Activated effector memory CD4-positive, alpha-beta T cell treated with anti-CD3 and anti-CD28 coated beads, Interleukin-2, amount 50 U/mL, for 16 hours (primary cell): ENCODE measurements at places on chromosomes 13 and 19.
A peak's percentile ranks its signal among the peaks of the same experiment; 100 is the strongest.

- no peak for DNase-seq
Observed at GRCh38 chr19:54287456-54287855, 6.5 kb upstream of the LILRB2 start.

- no peak for DNase-seq
Observed at GRCh38 chr13:21616880-21617279, 12.9 kb upstream of the MICU2 start.

DNA sequence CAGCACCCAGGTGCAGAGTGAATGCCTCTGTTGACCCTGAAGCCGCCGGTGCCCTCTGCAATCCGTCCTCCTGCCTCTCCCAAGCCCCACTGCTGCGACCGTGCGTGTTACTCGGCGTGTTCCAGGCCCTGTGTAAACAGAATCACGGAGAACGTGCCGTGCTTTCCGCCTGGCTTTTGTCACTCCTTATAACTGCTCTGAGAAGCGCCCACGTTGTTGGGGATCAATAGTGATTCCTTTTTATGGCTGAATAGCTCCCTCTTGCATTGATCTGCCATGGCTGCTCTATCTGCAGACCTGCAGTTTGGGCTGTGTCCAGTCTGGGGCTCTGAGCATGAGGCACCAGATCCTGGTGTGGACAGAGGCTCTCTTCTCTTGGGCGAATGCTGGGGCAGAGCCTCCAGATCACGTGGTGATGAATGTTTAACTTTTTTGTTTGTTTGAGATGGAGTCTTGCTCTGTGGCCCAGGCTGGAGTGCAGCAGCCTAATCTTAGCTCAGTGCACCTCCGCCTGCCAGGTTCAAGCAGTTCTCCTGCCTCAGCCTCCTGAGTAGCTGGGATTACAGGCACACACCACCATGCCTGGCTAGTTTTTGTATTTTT is 15.8 kb downstream of the ADPRHL1 start:
- no peak for DNase-seq

GRCh38 chr13:24905242-24905641 is 141.3 kb downstream of the RNF17 start:
- no peak for DNase-seq

- no peak for DNase-seq
Observed at GRCh38 chr19:49210901-49211451, 53.4 kb downstream of the TRPM4 start.

DNA sequence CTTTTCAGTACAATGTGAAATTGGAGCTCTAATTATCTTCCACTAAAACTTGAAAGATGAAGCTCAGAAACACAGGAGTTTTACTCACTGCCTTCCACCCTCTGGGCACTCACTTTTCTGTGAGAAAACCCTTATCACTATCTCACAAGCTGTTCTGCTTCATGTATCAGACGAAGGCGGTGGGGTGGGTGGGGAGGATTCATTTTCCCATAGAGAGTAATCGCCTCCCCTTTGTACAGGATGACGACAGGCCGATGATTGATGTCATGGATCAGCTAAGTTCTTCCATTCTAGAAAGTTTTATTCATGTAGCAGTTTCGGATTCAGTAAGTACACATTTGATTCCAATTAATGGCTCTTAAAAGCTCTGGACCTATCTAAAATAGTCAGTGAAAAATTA is 139.9 kb downstream of the ZAR1L start:
- no peak for DNase-seq

DNA sequence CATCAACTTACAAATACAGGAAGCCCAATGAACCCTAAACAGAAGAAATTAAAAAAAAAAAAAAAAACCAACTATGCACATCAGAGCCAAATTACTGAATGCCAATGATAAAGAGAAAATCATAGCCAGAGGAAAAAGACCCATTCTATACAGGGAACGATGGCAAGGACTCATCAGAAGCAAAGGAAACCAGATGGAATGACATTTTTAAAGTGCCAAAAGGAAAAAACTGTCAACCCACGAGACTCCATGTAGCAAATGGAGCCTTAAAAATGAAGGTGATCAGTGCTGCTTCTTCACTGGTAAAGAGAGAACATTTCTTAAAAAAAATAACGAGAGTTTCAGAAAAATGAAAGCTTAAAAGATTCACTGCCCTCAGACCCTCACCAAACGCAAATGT is 18.3 kb downstream of the PCID2 start:
- no peak for DNase-seq

- DNase-seq: no peak
Observed at GRCh38 chr19:54352546-54352945, 12.2 kb downstream of the LAIR1 start.

DNA sequence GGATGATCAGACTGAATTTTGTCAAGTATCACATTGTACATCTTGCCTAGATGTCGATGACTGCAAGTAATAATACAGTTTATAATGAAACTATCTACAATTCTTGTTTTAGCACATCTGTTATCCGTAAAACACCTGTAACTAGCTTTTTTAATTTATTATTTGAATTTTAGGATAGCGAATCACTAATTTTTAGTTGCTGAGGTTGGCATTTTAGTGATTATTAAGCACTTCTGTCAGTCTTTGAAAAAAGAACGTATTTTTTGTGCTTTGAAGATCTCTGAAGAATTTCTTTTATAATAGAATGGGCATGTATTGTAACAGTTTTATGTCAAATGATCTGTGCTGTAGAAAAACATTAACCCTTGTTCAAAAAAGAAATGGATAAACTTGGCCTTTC is 11.5 kb upstream of the MLNR start:
- DNase-seq: no peak

DNA sequence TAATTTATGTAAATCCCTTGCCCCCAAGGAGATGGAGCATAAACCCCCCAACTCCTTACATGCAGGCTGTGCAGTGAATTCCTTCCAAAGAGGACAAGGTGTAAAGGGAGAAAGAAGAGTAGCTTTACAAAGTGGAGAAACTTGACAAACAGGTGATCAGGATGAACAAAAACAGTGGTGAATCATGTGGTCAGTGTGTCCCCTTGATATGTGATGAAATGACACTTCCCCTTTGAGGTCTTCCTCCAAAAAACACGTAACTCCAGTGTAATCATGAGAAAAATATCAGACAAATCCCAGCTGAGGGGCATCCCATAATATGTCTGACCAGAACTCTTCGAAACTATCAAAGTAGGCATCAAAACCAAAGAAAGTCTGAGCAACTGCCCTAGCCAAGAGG is 29.5 kb upstream of the AKT2 start:
- DNase-seq: no peak

- no peak for DNase-seq
Observed at GRCh38 chr19:19613506-19613905, 5.0 kb downstream of the PBX4 start.

- DNase-seq: no peak
Observed at GRCh38 chr19:57759096-57759495, 10.4 kb upstream of the ZNF586 start.

- no peak for DNase-seq
Observed at GRCh38 chr13:75800545-75800944, 164.4 kb downstream of the LMO7 start.

- DNase-seq: no peak
Observed at GRCh38 chr19:36113894-36114720, 568 bp downstream of the POLR2I start.

DNA sequence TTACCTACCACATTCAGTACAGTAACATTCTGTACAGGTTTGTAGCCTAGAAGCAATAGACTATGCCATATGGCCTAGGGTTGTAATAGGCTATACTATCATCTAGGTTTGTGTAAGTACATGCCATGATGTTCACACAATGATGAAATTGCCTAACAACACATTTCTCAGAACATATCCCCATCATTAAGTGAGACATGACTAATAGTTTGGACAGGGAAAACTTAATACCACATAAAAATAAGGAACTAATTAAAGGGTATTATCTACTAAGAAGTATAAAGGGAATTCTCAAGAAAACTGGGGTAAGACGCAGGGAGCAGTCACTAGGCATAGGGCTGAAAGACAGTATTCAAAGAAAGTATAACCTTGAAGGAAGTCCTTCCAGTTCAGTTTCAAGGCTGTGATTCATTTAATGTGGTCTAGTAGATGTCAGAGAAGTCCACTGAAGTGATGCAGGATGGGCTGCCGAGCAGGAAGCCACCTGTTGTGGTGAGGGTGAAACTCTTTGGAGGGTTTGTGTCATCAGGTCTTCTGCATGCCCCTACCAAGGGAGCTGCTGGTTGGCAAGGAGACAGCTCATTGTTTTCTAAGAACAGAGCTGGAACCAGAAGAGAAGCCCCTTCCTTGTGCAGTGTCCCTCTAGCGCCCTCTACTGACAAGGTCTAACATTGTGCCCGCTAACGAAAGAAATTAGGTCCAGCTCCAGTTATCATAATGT is 122.9 kb downstream of the OLFM4 start:
- no peak for DNase-seq

DNA sequence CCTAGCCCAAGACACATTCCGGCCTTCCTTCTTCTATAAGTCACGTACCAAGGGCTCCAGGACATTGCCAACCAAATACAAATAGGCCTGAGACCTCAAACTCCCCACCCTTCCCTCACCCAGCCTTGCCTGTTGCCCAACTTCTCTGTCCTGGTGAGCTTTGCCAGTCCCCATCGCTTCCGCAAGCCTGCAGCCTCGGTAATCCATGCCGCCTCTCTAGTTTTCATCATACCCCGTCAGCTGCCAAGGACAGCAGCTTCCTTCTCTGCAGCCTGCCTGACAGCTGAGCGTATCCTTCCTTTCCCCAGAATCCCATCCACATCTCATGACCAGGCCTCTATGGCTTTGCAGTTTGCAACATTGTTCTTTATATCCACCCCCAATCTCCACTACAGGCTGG is 36.6 kb upstream of the POMP start:
- DNase-seq: no peak

DNA sequence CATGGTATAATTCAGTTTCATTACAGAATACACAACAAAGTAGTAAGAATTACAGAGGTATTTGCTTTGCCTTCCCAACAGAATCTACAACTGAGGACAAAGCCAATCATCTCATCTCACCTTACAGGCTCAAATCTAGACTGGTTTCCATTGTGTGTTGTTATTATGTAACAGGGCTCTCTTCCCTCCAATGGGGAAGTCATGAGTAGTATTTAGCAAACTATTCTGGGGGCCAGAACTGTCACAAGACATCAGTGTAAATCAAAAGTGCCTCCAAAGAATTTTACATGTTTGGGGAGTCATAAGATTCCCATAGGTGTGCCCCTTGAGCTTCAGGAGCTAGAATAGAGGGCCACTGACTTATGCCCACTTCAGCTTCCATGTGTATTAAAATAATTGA is 187.0 kb upstream of the EDNRB start:
- no peak for DNase-seq

GRCh38 chr19:16005925-16006324 is 57.1 kb downstream of the OR10H4 start:
- DNase-seq: no peak

- DNase-seq: no peak
Observed at GRCh38 chr19:14614099-14614412, 31.2 kb downstream of the CLEC17A start.

DNA sequence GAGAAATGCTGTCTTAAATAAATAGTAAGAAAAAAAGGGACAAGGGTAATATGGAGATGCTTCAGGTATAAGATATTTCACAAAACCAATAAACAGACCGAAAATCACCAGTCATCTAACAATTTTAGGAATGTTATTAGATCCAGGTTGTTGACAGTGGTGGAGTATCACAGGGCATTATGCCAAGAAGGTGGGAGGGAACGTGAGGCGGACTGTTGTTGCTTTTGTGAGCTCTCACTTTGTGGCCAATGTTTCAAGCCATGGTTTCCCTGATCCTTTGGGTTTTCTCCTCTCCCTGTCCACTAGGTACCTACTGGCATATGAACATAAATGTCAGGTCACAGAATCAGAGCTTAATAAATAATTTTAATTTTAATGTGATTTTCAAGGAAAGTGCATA is 790.3 kb upstream of the SLITRK1 start:
- DNase-seq: no peak

- DNase-seq: no peak
Observed at GRCh38 chr13:23570099-23570920, at the start of gene TNFRSF19. TSS of gene TNFRSF19 (plus strand) at chr13:23570412. CDS start at chr13:23590184, 19,772 bp downstream.

GRCh38 chr13:67090856-67091255 is 139.3 kb downstream of the PCDH9 start:
- DNase-seq: no peak

DNA sequence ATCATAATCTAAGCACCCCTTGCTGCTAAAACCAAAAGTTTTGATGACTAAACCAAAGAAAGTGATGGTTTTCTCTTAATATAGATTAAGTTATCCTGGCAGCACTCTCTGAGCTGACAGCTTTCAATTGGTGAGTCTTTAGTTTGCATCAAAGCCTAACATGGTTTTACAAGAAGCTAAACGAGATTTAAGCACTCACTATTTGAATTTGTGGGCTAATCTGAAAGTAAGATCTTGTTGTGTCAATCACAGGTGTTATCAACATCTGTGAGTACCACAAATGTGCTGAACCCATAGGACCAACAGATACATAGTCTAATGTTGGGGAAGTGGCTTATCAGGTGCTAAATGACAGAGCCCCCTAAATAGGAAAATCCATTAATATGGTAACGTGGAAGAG is 223.9 kb downstream of the LHFPL6 start:
- DNase-seq: no peak

DNA sequence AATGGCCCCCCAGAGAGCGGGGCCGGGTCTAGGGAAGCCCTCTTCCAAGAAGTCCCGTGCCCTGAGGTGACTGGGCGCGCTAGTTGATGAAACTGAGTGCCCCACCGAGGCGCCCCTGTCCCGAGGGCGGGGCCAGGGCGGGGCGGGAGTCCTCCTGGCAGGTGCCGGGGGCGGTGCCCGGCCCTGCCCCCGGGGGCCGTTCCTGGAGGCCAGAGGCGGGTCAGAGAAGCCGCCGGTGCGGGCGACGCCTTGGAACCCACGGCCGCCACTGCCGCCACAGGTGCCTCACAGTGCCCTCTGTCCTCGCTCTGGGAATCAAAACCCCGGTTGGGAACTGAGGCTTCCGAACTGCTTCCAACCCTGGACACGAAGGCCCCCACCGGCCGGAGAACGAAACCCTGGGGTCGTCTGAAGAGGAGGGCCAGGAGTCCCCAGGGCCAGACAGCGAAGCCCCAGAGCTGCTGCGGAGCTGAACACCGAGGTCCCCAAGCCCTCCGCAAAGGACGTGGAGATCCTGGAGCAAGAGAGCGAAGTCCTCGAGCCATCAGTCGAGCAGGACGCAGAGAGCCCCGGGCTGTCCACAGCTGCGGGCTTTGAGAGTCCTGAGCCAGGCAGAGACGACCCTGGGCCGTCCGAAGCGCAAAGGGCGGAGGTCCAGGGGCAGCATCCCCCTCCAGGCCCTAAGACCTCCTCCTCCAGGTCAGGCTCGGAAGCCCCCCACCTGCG is at the start of gene MISP3:
TSS of gene MISP3 (plus strand) at position 252 of the 726 bp plus-strand sequence. CDS start 524 bp downstream, outside the sequence.
- DNase-seq: peak; percentile 76

- DNase-seq: no peak
Observed at GRCh38 chr19:56927791-56928207, 87.3 kb upstream of the PEG3 start.

DNA sequence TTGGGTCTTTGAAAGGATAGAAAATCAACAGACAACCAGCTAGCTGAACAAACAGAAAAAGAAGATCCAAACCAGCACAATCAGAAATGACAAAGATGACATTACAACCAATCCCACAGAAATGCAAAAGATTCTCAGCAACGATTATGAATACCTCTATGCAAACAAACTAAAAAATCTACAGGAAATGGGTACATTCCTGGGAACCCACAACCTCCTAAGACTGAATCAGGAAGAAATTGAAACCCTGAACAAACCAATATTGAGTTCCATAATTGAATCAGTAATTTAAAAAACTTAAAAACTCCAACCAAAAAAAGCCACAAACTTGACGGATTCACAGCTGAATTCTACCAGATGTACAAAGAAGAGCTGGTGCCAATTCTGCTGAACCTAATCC is 20.9 kb upstream of the C1QTNF9B start:
- no peak for DNase-seq

- DNase-seq: no peak
Observed at GRCh38 chr13:50074843-50075242, 59.6 kb downstream of the KCNRG start.
